NCI-H1694 (cell line): ENCODE measurements at places on chromosomes 7 and 10.

DNA sequence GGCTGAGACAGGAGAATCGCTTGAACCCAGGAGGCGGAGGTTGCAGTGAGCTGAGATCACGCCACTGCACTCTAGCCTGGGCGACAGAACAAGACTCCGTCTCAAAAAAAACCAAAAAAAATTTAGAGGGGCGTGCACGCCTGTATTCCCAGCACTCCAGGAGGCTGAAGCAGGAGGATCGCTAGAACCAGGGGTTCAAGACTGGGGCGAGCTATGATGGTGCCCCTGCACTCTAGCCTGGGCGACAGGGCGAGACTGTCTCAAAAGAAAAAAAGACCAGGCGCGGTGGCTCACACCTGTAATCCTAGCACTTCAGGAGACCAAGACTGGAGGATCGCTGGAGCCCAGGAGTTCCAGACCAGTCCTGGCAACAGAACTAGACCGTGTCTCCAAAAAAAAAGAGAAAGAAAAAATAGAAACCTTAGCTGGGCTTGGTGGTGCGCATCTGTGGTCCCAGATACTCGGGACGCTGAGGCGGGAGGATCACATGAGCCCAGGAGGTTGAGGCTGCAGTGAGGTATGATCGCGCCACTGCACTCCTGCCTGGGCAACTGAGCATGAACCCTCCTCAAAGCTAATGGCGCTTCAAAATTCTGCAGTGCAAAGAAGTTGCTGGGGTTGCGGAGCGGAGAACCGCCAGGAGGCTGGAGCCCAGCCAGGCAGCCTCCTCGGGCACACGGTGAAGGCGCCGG is 382 bp upstream of the MBLAC1 start:
- no peak for DNase-seq

DNA sequence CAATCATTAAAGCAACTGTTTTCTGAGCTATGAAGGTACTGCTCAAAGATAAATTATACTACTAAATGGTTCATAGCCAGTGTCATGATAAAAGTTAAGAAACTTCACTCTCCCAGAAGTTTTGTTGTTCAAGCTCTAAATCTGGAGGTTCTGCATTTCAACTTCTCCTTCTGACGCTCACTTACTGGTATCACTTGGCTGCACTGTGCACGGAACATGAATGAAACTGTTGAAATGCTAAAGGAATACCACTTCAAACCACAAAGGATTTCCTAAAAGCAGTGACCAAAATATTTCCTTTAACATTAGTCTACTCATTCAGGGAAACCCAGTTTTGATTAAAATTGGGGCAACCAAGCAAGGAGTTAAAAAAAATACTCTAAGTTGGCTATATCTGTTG is 93.6 kb downstream of the UBE2H start:
- DNase-seq, result no peak

DNA sequence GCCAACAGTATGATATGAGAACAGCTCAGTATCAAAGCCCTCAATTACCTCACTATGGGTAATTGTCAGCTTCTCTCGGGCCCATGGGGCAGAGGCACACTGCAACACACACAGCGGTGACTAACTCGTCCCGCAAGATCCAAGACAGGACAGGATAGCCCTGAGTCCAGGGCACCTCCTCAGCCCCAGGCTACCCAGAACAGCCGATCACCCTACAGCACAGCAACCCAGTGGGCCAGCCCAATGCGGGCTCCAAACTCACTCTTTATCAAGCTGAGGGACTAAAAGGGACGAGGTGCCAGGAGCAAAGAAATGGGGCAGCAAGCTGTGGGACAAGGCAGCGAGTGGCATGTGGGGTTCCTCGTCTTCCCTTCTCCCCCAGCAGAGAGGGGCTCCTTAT is 765.1 kb downstream of the GRID1 start:
- no peak for DNase-seq

- no peak for DNase-seq
Measured at GRCh38 chr7:57416601-57417358, 33.2 kb upstream of the ZNF716 start.

DNA sequence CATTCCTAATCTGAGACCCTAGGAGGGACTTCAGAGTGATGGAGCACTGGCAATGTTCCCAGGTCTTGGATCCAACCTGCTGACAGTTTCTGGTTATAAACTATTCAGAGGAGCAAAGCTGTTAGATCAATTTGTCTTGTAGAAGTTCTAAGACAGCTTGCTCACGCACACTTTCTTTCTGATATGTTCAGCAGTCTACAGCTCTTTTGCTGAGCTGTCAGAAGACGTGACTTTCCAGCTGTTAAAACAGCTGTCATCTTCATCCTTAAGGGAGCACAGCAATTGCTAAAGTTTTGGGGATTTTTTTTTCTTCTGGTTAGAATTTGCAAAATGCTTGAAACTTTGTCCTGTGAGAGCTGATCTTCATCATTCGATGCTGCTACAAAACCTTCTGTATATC is 823.1 kb downstream of the SORCS1 start:
- no peak for DNase-seq

- no peak for DNase-seq
Measured at GRCh38 chr7:92360387-92360786, 86.9 kb upstream of the GATAD1 start.

DNA sequence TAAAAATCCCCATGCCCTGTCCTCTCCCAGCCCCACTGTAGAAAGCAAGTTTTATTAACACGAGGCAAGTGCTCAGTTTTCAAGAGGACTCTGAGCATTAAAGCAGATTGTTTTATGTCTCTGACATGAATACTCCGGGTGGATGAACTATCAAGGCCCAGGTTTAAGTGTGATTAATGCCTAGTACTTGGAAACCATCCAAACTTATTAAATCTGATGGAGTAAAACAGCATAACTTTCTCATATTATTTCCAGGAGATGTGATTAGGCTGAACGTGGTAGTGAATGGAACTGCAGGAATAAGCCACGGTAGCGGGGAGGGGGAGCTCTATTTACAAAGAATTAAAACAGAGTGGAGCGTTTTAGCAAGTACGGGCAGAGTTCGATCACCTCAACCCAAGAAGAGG is 144.2 kb upstream of the RNF32 start:
- DNase-seq, result no peak

DNA sequence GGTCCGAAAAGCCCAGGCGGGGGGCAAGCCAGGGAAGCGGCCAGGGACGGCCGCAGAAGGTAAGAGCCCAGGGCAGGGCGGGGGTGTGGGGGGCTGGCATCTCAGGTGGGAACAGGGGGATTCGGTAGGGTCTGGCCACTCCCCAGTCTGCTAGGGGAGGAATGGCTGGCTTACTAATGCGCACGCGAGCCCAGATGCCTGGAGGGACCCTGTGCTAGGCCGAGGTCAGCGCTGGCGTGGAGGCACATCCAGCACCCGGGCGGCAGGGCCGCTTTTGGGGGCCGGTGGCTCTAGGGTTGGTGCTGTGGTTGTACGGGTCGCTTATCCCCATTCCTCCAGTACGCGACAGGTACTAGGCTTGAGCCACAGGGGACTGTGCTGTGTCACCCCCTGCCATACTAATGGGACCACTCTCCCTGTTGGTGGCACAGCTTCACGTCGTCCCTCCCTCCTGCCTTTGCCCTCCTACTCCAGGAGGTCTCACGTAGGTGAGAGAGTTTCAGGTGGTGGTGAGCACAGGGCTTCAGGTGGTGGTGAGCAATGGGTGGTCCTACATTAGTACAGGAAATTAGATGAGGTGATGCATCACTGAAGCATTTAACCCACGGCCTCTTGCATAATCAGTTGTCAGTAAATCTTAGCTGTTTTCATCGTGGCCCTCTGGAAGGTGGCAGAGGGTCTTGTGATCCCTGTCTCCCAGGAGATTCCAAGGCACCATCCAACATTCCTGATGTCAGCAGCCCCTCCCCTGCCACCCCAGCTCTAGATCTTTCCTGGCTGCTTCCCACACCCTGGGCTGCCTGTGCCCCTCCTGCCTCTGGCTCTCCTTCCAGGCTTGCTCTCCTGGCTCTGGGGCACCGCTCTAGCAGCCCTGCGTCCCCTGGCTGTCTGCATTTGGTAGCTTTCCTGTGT is 971 bp downstream of the AEBP1 start:
- no peak for DNase-seq

- DNase-seq, result no peak
Measured at GRCh38 chr7:131568970-131569369, 12.5 kb upstream of the PODXL start.

DNA sequence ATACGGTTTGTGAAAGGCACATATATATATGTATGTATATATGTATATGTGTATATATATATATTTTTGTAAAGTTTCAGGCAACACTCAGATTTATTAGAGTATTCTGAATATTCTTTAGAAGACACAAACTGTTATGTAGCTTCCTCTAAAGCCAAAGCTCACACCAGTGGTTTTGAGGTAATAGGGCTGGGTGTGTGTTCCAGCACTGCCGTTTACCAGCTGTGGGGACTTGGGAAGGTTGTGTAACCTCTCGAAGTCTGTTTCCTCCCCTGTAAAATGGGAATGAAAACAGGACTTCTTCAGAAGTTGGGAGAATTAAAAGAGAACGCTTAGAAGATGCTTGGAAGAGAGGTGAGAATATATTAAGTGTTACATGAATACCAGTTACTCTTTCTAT is 94.8 kb downstream of the PRPF18 start:
- DNase-seq, result no peak

DNA sequence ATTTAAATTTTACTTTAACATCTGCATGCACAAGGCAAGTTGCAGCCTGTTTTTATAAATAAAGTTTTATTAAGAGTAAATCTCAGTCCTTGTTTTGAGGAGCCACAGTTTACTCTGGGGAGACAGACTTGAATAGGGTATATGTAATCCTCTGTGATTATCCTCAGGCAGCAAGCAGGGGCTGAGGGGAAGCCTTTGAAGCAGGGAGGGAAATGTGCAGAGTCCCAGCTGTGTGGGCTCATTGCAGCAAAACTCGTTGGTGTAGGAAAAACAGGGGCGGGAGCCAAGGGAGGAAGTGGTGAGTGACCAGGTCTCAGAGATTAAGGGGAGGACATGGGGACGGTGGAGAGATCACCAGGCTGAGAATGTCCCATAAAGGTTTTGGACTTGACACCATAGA is 34.3 kb upstream of the SMC3 start:
- no peak for DNase-seq

GRCh38 chr7:101564778-101565211 is 64.3 kb downstream of the MYL10 start:
- DNase-seq, result no peak

GRCh38 chr10:101923256-101923655 is 79.7 kb upstream of the KCNIP2 start:
- DNase-seq, result no peak

DNA sequence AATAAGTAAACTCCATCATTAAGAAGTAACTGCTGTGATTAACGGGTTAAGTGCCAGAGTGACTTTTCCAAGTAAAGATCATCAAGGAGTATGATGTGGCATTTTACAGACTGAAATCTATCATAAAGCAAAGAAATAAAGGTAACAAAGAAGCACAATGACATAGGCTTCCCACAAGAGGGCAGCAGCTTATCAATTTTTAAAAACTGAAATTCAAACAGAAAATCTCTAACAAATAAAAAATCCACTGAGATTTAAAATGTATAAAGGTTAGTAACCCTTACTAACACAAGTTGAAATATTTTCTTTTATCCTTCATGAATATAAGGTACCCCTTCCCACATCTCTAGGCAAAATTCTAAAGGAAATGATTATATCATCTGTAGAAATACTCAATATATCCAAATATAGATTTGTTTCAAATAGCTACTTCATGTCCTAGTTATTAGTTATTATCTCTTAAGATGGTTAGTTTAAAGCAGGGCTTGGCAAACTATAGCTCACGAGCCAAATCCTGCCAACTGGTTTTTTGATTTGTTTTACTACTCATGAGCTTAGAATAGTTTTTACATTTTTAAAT is 29.2 kb downstream of the FAM3C start:
- no peak for DNase-seq

DNA sequence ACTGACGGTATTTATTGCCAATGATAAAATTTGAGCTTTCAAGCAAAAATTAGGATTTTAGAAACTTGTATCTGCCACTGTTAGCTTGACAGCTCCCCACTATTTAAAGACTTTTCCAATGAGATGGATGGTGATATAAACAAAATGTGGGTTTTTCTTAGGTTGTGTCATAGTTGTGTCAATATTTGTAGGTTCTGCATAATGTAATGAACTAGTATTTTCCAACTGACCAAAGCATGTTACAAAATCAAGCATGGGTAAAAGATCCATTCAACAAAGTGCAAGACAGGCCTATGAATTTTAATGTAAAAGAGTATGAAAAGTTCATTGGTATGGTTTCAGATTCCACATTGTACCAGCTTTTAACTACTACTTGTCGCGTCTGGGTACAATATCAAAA is 165.6 kb downstream of the SKAP2 start:
- DNase-seq, result no peak

DNA sequence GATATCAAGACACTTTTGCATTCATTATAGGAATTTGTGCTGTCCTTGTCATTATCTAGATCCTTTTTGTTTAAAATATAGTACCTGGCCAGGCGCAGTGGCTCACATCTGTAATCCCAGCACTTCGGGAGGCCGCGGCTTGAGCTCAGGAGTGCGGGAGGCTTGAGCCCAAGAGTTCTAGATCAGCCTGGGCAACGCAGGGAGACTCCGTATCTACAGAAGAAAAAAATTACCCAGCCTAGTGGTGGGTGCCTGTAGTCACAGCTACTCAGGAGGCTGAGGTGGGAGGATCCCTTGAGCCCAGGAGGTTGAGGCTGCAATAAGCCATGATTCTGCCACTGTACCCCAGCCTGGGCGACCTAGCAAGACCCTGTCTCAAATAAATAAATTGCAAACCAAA is 621 bp upstream of the MORN4 start:
- DNase-seq, result no peak

- DNase-seq, result no peak
Measured at GRCh38 chr7:44185729-44186128, 3.5 kb downstream of the GCK start.

DNA sequence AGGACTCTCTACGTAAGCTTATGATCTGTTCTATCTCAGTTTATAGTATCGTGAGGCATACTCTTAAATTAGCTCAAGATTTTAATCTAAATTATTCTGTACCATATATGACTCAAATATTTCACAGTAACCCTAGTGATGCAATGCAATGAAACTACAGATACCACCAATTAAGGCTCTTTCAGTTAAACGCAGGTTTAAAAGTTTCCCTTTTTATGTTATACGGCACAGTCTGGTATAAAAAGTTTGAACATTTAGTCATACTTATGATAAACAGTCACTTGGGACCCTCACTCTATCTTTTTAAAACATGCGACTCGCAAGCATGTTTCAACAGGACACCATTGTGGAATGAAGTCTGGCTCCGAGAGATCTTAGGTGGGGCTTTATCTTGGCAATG is 107.2 kb downstream of the CDK6 start:
- no peak for DNase-seq

DNA sequence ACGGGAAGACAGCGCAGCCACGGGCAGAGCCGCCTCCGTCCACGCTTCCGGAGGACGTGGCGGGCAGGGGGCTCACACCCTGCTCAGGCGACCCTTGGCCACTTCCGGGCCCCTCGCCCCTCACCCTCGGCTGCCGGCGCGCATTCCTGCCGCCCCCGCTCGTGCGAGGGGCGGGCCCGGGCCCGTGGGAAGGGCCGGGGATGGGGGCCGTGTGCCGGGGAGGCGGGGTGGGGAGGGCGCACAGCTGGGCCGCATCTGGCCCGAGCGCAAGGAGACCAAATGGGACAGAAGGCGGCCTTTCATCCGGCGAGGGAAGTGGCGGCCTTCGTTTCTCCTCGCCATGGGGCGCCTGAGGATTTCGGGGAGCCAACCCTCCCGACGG is 846 bp upstream of the LFNG start:
- DNase-seq, result no peak
